ENCODE measurements at places on chromosomes 5 and 9.

DNA sequence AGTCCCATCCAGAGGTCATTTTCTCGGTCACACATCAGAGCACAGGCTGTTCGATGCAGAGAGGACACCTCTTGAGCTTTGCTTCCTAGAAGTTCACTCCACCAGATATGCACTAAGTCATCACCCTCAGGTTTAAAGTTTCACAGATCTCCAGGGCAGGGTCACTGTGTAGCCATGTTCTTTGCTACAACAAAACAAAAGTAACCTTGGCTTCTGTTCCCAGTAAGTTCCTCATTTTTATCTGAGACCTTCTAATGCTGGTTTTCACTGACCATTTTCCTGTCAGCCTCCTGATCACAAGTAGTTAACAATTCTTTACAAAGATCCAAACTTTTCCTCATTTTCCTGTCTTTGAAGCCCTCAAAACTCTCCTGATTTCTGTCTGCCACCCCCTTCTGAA lies 97.5 kb upstream of the CTSV start:
- DNase-seq: no peak

GRCh38 chr5:136198453-136198852 lies 5.5 kb upstream of the SMIM32 start:
- no peak for DNase-seq

- DNase-seq: no peak
These were observed 2.3 kb downstream of the STKLD1 start for GRCh38 chr9:133378408-133378962.

DNA sequence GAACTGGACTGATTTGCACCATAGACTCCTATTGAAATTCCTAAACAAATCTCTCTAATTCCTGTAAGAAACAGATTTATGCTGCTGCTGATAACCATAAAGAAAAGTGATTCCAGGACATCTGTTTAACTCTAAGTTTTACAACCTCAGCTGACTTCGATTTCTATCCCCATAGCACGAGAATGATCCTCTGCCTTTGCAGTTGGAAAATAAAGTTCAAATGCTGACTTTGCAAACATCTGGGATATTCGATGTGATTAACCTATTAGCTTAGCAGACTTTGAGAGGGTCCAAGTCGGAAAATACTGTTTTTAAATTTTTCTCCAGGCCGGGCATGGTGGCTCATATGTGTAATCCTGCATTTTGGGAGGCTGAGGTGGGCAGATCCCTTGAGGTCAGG lies 247.3 kb downstream of the PSAT1 start:
- DNase-seq: no peak

DNA sequence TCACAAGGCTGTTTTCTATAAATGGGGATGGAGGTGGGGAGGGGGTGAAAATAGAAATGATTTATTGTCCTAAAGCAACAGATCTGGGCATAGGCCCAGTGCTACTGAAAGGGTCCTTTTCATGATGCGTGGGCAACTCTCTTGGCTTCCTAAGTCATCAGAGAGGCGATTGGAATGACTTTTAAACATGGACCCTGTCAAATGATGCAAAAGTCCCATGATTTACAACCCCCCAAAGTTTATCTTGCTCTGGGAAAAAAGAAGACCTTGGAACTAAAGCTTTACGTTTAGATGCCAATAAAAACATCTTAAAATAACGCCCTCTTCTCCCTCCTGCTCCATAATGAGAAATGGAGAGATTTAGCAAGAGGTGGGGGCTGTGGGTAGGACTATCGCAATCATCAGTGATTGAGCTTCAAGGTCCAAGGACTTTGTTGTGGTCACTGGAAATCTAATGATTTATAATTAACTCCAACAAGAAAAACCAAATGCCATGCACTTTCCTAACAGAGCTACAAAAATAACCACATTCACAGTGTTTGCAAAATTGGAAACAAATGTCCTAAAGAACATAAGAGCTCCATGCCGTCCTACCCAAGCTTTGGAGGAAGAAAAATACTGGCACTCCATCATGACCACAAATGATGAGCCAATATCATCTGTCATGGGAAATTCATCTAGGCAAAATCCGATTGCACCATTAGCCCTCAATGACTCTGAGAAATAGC lies 167.5 kb upstream of the CLINT1 start:
- DNase-seq: no peak

Data from activated CD4-positive, alpha-beta memory T cell treated with anti-CD3 and anti-CD28 coated beads, Interleukin-2, amount 10 ng/mL, durations not matched to agents 7 days and 5 days (primary cell).